ENCODE measurements at places on chromosomes 7 and 10. TPM values are rescaled to one million over a fixed set of nuclear protein-coding genes. Genes with fewer than 3 reads are reported as not detected.
A peak's percentile ranks its signal among the peaks of the same experiment; 100 is the strongest.

GRCh38 chr7:2224491-2224928, 8.2 kb downstream of the MAD1L1 start:
- peak; percentile 86 for DNase-seq

DNA sequence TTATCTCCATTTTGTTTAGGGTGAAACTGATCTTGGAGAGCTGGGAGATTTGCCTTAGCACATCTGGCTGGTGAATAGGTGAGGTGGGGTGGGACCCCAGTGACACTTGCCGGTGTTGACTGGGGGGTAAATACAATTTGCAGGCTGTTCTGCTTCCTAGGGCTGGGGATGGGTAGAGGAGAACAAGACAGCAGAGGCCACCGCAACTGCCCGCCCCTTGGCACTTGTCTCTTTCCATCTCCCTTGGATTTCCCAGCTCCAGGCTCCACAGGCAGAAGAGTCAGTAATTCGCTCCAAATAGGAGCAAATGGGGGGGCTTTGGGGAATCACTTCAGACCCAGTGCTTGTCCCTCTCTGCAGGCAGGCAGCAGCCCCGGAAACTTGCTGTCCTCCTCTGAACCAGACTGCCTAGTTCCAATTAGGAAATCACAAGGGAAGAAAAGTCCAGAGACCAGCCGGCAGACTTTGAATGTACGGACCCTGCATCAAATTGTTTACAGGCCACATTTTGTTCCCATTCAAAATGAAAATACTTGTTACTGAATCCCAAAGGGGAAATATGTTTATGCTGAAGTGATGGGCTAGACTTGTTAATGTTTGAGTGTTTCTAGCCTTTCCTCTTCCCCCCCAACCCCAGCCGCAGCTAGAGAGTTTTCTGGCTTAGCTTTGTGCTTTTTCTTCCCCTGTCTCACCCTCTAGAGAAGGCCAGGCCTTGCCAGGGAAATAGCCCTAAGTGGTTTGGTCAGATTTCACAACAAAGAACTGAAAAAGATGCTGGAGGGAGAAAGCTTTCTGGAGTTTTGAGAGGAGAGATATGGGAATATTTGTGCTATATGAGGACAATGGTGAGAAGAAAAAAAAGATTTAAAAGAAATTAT, 10.0 kb upstream of the INPP5F start:
- DNase-seq, result peak; percentile 35

DNA sequence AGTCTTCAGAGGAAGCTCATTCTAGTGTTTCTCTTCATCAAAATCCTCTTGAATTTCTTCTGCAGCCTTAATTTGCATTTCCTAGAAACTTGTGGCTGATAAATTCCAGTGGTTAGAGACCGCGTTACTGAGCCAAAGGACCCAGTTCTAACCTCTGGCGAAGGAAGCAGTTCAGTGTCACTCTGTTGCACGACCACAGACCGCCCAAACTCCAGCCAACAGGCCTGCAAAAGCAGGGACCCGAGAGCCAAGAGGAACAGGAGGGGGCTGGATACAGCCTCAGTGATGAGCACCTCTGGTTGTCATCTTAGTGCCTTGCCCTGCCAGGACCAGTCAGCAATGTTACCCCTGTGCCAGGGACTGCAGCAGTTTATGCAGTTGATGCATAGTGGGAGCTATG, 70.0 kb downstream of the AFAP1L2 start:
- peak; percentile 56 for DNase-seq

DNA sequence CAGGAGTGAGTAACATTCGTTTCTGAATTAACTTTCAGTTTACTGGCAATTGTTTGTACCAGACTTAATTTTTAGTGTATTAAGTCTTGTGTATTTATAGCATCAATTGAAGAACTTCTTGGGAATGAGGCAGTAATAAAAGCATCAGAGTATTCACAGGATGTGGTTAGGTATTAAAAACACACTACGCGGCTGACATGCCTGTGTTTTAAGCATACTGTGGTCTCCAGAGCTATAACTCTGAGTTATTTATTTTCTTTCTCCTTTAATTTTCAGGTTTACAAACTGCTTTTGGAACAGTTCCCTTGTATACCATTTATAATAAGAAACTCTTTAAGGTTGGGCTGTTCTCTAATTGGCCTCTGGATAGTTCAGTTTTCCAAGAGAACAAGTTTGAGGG, 626.1 kb upstream of the NRG3 start:
- no peak for DNase-seq

DNA sequence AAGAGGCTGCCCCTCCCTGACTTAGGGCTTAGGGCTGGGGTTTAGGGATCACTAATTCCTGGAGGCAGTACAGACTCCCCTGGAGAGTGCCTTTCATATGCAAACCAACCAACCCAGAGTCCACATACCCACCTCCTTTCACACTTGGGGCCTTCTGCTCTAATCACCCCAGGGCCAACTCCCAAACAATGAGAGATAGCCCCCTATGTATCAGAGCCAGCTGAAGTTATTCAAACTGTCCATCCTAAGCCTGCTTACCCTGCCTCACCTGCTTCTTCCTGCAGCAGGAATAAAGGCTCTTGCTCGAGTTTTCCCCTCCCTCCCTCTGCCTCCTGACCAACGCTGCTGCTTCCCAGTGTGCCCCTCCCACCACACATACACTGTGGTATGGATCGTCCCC, 51.8 kb upstream of the SLC35G1 start:
- no peak for DNase-seq

- DNase-seq, result no peak
Measured at GRCh38 chr7:31416381-31416870, 75.9 kb upstream of the NEUROD6 start.

DNA sequence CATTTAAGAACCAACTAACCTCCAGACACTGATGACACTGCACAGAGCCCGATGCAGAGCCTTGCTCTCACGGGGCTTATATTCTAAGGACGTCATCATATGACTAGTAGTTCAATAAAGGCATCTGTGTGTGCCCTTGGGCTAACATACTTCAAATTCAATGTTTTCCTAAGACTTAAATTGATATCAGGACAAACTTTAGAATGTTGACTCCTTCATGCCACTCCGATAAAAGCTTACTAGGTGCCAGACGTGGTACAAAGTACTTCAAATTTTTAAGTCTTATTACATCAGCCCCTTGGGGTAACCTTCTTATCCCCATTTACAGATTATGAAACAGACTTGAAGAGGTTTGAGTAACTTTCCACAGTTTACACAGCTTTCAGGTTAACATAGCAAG, 191.1 kb upstream of the PLXNA4 start:
- DNase-seq, result no peak

GRCh38 chr10:9824631-9825071, 1193.0 kb upstream of the CELF2 start:
- DNase-seq, result no peak

GRCh38 chr10:79001082-79001885, 67.5 kb upstream of the ZMIZ1 start:
- peak; percentile 80 for DNase-seq

DNA sequence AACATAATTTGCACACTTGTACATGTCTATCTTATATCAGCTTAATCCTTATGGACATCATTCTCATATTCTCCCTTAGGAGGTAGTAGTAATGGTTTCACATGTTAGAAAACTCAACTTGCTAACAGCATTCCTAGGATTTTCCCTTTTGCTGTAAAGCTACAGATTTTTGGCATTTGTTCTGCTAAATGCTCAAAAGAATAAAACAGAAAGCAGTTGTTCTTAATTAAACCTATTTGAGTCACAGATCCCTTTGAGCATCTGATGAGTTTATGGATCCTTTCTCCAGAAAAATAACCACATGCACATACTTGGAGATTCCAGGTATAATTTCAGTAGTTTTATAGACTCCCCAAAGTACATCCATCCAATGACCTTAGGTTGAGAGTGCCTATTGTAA, 122.9 kb upstream of the BET1 start:
- no peak for DNase-seq

DGKB gene
- 0.11 TPM for total RNA-seq

All from thyroid gland (tissue), 4 donors.